ENCODE measurements at places on chromosomes 1 and 21.

GRCh38 chr21:28261298-28261697 lies 731.4 kb downstream of the LTN1 start:
- no peak for DNase-seq

DNA sequence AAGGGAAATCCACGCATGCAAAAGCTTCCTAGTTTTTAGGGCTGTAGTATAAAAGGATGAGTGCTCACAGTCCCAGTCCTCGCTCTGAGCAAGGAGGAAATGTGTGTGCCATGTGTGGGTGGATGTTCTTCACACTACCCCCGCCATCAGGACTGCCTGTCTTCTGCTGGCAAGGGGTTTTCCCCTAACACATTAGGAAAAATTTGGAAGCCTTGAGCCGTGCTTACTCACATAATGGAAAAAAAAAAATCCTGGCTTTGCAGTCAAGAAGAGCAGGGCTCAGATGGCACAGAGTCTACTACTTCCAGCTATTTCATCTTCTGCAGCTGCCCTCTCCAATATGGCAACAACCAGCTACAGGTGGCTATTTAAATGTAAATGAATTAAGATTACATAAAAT lies 363.1 kb downstream of the PLPP3 start:
- no peak for DNase-seq

DNA sequence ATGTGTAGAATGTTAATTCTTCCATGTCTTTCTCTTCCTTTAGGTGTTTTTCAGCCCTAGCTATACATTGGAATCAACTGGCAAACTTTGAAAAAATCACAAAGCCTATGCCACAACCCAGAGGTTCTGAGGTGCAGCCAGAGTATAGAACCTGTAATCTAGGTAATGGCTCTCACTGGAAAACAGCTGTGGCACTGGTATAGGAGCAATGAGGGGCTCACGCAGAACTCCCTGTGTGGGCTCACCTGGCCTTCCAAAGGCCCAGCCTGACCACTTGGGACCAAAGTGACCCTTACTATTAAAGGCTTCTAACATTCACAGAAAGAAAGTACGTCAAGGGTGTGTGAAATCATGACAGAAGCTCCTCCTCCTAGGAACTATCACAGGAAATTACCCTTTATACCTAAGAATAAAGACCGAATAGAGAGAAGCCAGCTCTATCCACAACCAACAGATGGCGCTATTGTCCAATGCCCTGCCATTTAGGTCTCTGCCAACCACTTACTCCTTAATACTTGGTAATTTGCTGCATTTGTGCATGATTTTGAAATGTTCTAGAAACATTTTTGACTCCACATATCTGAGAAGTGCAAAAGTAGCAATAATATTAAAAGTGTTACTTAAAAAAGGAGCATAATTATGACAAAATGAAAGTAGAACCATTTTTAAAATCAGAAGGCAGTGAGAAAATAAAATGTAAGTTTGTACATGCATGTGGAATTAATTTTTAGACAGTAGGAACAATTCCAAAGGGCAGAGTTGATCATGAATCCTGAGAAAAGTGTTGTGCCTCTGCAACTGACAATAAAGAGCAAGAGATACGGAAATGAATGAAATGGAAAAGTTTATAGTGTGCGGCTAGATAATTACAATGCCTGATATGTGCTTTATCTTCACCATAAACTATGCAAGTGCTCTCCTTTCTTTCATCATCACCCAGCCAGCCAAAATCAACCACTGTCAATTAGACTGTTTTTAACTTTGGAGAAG lies 93.1 kb upstream of the HAO2 start:
- no peak for DNase-seq

DNA sequence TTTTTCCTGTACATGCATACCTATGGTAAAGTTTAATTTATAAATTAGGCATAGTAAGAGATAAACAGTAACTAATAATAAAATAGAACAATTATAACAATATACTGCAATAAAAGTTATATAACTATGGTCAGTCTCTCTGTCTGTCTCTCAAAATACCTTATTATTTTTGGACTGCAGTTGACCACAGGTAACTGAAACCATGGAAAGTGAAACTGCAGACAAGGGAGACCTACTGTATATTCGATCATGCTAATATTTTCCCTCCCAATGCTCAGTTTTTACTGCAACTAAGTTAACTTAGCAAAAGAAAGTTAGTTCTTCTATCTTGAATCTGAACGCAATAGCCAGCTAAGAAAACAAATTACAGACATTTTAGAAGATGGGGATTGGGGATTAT lies 12.3 kb upstream of the DHX9 start:
- DNase-seq: no peak

DNA sequence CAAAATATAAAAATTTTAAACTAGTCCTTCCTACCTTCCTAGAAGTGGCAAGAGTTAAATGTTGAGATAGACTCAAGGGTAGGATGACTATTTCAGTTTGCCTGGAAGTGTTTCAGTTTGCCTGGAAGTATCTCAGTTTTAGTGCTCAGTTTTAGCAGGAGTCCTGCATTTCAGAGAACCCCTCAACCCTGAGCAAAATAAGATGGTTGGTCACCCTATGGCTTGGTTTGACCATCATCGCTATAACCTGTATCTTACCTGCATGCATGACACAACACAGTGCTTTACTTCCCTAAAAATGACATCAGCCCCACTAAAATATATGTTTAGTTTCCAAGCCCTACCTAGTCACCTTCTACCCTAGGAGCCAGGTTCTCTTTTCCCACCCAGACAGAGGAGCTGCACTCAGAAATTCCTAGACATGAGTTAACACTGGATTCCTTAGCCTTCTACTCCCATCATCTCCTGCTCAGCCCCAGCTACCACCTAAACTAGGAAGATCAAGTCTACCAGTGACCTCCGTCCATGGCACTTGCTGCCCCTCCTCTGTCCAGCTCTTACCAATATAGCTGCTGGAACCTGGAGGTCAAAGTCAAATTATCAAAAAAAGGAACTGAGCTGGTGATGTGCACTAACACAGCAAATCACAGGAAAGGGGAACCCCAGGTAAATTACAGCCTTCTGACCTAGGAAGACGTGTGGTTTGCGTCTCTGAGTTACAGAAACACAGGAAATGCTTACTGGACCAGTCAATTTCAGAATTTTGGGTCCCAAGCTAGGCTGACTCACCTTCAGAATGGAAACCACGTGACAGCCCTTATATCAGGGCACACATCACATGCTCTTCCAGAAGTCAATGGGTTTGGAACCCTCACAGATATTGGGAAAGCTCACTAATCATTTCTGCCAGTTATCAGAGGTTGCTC lies 2.2 kb upstream of the G0S2 start:
- no peak for DNase-seq

DNA sequence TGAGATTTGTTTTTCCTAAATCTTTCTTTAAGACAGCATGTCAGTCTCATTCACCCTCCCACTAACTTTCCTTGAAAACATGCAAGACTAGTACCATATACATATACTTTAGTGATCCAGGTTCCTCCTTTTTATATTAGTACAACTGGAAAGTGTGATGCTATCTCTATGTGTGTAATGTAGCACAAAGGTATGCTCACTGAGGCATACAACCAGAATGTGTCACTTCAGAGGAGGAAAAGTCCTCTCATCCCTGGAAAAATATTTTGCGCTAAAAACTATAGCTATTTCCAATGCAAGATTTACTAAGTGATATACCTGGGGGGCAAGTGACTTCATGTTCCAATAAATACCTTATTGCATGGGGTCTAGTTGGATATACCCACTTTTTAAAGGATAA lies 45.9 kb downstream of the BARHL2 start:
- DNase-seq: no peak

GRCh38 chr1:225962440-225962975 lies 21.5 kb upstream of the LEFTY2 start:
- DNase-seq: no peak

DNA sequence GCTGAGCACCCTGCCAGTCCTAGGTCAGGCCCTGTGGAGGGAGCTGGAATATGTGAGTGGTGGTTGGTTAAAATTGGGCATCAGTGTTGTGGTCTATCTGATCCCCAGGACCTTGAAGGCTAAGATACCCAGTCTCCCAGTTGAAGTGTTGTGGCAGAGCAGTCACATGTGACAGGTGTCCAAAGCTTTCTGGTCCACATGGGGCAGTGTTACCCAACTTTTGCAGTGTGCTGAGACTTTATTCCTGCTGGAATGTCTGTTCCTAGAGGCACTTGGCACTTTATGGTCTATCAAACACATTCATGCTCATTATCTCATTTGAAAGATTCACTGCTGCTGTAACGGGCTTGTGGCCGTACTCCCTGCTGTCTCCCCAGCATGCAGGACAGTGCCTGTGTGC lies 21.0 kb upstream of the LORICRIN start:
- no peak for DNase-seq

- no peak for DNase-seq
These were observed 126.5 kb downstream of the ADSS2 start for GRCh38 chr1:244325056-244325758.

DNA sequence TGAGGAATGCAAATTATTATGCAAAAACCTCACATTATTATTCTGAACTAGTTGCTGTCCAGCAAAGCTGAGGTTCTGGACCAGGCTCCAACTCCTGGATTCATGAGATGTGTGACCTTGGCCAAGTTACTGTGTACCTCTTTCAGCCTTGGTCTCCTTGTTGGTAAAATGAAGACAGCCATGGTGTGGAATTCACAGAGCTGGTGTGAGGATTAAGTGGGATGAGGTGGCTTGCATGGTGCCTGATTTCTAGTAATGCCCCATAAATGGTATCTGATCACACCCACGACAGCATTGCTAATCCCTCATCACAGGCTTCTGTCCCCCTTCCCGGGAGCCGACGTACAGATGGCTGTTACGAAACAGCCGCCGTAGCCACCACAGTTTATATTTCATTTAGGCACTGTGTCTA lies 59.6 kb downstream of the PGBD5 start:
- DNase-seq: no peak

DNA sequence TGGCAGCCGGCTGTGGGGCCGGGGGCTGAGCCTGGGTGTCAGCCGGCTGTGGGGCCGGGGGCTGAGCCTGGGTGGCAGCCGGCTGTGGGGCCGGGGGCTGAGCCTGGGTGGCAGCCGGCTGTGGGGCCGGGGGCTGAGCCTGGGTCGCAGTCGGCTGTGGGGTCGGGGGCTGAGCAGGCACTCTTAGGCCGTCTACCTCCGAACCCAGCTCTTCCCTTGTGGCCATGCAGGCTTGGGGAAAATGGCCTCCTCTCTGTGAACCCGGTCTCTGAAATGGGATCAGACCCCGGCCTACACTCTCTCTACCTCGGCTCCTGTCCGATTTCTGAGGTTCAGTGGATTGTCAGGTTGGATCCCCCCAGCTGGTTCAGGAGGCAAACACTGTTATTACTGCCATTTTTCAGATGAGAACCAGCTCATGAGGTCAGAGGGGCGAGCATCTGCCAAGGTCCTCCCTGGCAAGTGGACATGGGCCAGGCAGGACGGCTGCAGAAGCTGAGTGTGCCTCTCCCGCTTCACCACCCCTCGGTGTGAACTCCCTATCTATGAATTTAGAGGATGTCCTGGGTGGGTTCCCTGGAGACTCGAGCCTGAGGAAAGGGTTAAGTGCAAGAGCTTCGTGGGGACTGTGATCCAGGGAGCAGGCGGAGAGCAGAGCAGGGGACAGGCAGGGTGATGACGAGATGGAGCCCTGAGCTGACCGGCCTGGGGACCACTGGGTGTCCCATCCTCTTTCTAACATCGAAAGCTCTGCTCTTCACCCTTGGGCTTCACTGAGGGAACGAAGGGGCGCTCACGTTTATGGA lies 10.9 kb upstream of the COL18A1 start:
- DNase-seq: no peak

DNA sequence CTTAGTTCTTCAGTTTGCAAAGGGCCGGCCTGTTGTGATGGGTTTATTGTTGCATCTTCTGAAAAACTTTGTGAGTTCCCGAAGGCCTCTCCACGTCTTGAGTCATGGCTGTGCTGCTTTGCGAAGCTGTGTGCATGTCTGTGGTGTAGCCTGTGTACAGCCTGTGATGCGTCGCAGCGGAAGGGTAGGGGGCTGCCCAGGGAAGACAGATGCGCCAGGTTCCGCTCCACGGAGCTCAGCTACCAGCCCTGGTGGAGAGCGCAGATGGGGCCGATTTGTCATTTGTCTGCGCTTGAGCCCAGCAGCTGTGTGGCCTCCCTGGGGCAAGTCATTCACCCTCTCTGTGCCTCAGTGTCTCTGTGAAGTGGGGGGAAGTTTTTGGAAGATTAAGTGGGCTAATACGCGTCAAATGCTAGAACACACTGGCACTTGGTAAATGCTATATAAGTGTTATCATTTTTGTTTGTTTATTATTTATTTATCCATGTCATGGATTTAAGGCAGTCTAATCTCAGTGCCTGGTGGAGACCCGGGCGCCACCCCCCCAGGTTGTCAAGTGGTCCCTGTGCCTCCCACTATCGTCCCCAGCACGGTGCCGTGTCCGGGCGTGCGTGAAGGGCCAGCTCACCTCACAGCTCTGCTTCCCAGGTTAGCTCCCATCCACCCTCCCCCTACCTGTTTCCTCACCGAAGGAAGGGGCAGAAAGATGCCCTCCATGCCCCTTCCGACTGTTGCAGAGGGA lies 8.4 kb downstream of the PDE9A start:
- DNase-seq: no peak

GRCh38 chr1:29712284-29712651 lies 475.9 kb downstream of the PTPRU start:
- no peak for DNase-seq

DNA sequence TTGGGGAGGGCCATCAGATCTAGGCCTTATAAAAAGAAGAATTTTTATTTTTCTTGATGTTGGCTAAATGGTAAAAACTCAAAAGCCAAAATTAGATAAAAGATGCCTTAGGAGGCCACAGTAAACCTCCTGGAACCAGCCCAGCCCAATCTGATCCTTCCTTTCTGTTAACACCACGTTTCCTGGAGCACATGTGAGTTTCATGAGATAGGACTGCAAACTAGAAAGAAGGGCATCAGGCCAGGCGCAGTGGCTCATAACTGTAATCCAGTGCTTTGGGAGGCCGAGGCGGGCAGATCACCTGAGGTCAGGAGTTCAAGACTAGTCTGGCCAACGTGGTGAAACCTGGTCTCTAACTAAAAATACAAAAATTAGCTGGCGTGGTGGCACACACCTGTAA lies 6.7 kb downstream of the HSF2BP start:
- DNase-seq: no peak

- no peak for DNase-seq
These were observed 145.4 kb downstream of the SLC45A1 start for GRCh38 chr1:8463144-8463927.

- DNase-seq: no peak
These were observed 230.5 kb downstream of the SPATA17 start for GRCh38 chr1:217861658-217862057.

DNA sequence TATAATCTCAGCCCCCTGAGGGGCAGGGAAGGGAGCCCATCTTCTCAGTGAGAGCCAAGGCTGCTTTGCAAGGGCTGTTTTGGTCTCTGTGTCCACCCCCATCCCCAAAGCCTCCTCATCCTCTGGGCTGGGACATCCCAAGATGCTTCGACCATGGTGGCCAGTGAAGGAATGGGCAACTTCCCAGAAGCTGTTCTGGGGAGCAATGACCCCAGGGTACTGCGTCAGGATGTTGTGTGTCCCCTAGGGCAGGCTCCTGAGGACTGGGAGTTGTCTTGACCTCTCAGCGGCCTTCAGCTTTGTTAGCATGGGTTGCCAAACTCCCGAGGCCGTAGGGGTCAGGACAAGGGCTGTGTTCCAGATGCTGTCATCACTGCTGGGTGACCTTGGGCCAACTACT lies 238.4 kb upstream of the POU3F1 start:
- DNase-seq: no peak

GRCh38 chr1:155003766-155004351 lies 1.3 kb downstream of the ZBTB7B start:
- peak; percentile 73 for DNase-seq

GRCh38 chr1:162357681-162358266 lies 18.9 kb downstream of the SPATA46 start:
- DNase-seq: no peak

Measured in nucleus accumbens (tissue), 56 donors.